ENCODE measurements at places on chromosomes 3 and 15.
A peak's percentile ranks its signal among the peaks of the same experiment; 100 is the strongest.

DNA sequence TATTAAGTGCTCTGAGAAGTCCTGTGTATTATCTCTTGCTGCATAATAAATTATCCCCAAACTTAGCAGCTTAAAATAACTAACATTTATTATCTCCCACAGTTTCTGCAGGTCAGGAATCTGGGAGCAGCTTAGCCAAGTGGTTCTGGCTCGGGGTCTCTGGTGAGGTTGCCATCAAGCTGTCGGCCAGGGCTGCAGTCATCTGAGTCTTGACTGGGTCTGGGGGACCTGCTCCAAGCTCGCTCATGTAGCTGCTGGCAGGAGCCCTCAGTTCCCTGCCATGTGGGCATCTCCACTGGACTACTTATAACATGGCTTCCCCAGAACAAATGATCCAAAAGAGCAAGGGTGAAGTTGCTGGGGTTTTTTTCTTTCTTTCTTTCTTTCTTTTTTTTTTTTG lies 80.7 kb downstream of the SMAD6 start:
- peaks cover 13% of the 10 kb centered on the region for H3K4me1 ChIP-seq
- H3K36me3 ChIP-seq: no peaks in the 10 kb centered on the region
- no peak overlapping the region for H3K4me3 ChIP-seq

- H3K36me3 ChIP-seq: no peaks in the 10 kb centered on the region
- DNase-seq: no peak
- H3K4me1 ChIP-seq: peaks cover 21% of the 10 kb centered on the region
- H3K4me3 ChIP-seq: 0 out of 2 replicates have a peak overlapping the region, but pooled peaks have one; percentile 23
- H3K27me3 ChIP-seq: peaks cover 53% of the 10 kb centered on the region
Observed at GRCh38 chr3:69893274-69893673, 106.3 kb upstream of the SAMMSON start.

DNA sequence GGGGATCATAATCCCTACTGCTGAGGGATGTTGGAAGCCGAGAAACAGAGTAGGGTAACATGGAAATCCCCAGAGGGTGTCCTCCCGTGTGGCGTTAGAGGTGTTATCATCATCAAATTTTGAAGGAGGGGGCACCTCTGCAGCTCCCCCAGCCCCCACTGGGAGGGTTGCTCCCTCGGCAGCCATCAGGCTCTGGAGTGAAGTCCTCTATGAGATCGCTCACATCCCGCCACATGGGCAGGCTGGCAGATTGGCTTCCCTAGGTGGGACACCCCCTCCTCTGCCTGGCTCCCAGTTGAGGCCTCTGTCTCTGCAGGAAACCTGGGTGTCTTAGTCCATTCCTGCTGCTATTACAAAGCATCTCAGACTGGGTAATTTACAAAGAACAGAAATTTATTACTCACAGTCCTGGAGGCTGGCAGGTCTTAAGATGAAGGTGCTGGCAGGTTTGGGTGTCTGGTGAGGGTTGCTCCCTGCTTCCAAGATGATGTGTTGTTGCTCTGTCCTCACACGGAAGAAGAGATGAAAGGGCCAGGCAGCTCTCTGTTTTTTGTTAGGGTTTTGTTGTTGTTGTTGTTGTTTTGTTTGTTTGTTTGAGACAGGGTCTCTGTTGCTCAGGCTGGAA lies 120.5 kb downstream of the NUP210 start:
- no peak for DNase-seq
- H3K27me3 ChIP-seq: no peaks in the 10 kb centered on the region
- H3K4me3 ChIP-seq: no peak overlapping the region

DNA sequence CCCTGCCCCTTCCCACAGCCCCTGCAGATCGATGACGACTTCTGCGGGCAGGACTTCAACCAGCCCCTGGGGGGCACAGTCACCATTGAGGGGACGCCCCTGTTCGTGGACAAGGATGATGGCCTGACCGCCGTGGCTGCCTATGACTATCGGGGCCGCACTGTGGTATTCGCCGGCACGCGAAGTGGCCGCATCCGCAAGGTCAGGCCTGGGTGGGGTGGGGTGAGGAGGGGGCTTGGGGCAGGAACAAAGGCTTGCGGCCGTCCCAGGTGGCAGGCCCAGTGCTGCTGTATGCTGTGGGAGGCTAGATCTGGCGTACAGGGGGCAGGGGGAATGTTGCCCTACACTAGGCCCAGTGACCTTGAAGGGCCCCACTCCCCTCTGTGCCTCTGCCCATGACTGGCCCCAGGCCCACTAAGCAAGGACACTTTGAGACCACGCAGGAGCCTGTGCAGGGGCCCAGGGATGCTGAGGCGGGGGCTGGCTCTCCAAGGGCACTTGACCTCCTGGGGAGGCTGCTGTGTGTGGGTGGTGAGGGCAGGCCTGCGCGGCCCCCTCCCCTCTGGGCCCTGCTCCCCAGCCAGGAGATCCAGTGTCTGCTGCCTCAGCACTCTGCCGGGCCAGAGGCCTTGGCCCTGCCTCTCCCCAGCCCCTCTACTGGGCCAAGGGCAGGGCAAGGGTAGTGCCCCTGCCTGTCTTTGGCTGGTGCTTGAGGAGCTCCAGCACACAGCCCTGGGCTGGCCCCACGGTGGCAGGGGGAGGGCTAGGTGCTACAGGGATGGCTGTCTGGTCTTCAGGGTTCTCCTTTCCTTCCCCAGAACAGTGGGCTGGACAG lies 8.7 kb downstream of the PLXNA1 start:
- no peak overlapping the region for H3K4me3 ChIP-seq
- no peak overlapping the region for H3K27ac ChIP-seq
- H3K36me3 ChIP-seq: peaks cover 8% of the 10 kb centered on the region
- H3K4me1 ChIP-seq: no peaks in the 10 kb centered on the region

GRCh38 chr3:172591876-172592771 lies 68.9 kb upstream of the TNFSF10 start:
- H3K36me3 ChIP-seq: no peaks in the 10 kb centered on the region
- H3K27me3 ChIP-seq: no peaks in the 10 kb centered on the region
- no peak overlapping the region for H3K27ac ChIP-seq
- no peak for DNase-seq
- no peak overlapping the region for H3K4me3 ChIP-seq
- H3K4me1 ChIP-seq: no peaks in the 10 kb centered on the region

DNA sequence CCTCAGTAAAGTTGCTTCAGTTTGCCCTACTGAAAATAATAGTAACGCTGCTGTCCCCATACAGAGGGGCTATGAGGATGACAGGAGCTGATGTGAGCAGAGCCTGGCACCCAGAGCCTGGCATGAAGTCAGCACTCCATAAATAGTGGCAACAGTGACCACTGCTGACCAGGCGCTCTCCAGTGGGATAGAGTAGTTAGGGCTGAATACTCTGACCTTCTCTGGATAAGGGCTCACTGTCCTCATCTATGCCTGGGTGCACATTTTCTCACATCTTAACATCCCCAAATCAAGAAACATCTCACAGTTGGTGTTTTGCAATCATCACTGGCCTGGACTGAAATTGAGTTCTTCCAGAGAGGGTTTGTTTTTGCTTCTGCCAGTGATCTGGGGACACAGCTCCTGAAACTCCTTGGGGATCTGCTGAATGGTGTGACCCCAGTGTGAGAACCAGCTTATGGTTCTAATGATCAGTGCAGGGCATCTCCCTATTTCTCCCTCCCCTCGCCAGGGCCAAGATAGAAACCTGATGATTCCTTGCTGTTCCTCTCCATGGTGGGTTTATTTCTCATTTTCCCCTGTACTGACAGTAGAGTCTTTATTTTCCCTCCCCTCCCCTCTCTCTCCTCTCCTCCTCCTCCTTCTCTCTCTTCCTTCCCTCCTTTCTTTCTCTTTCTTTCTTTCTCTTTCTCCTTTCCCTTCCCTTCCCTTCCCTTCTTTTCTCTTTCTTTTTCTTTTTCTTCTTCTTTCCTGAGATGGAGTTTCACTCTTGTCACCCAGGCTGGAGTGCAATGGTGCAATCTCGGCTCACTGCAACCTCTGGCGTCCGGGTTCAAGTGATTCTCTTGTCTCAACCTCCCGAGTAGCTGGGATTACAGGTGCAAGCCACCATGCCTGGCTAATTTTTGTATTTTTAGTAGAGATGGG lies 3.5 kb upstream of the PCSK6 start:
- H3K27ac ChIP-seq: no peak overlapping the region
- DNase-seq: no peak
- no peaks in the 10 kb centered on the region for H3K36me3 ChIP-seq
- peaks cover 49% of the 10 kb centered on the region for H3K27me3 ChIP-seq

DNA sequence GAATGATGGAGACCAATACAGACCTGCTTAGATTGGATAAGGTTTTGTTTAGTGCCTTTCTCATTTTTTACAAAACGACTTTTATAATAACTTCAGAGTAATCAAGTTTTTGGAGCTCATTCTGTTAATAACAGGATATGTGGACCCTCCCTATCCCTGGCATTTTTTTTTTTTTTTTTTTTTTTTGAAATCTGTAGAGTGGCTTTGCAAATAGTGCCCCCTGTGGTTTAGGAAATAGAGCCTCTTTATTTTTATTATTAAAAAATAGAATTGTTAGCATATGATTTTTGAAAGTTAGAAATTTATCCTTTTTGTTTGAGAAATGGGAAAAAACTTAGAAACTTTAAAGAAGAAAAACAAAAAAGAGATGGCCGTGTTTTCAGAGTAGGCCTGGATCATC lies 11.4 kb downstream of the SKIL start:
- no peak overlapping the region for H3K27ac ChIP-seq
- H3K27me3 ChIP-seq: no peaks in the 10 kb centered on the region
- no peak for DNase-seq
- peaks cover 59% of the 10 kb centered on the region for H3K4me1 ChIP-seq
- H3K4me3 ChIP-seq: peak overlapping the region; percentile 12
